ENCODE measurements at places on chromosomes 5 and 9. TPM values are rescaled to one million over a fixed set of nuclear protein-coding genes. Genes with fewer than 3 reads are reported as not detected.

Gene NTMT1
- total RNA-seq = 22.7 TPM

Gene NR5A1
- not detected for total RNA-seq

Gene TAS2R1
- total RNA-seq = not detected

Gene NRARP
- 9.0 TPM for total RNA-seq

DNA sequence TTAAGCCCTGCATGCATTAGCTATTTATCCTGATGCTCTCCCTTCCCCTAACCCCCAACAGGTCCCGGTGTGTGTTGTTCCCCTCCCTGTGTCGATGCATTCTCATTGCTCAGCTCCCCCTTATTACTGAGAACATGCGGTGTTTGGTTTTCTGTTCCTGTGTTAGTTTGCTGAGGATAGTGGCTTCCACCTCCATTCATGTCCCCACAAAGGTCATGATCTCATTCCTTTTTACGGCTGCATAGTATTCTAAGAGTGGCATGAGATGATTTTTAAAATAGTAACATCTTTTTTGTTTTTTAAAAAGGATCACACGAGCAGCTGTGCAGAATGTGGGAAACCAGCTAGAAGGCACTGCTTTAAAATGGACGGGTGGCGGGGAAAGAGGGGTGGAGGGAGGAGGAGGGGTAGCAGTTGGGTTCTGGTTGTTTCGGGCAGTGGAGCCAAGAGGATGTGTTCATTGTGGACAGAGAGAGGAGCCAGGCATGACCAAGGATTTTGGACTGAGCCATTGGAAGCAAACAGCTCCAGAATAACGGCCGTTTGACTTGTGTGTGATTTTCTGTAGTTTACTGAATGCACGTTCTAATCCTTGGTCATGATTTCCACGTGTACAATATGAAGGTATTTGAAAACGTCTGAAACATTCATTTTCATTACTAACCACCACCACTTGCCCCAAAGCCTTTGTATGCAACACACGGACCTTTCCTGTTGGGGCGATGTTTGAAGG is 1.7 kb upstream of the TENT4A start:
- no peak for DNase-seq

DNA sequence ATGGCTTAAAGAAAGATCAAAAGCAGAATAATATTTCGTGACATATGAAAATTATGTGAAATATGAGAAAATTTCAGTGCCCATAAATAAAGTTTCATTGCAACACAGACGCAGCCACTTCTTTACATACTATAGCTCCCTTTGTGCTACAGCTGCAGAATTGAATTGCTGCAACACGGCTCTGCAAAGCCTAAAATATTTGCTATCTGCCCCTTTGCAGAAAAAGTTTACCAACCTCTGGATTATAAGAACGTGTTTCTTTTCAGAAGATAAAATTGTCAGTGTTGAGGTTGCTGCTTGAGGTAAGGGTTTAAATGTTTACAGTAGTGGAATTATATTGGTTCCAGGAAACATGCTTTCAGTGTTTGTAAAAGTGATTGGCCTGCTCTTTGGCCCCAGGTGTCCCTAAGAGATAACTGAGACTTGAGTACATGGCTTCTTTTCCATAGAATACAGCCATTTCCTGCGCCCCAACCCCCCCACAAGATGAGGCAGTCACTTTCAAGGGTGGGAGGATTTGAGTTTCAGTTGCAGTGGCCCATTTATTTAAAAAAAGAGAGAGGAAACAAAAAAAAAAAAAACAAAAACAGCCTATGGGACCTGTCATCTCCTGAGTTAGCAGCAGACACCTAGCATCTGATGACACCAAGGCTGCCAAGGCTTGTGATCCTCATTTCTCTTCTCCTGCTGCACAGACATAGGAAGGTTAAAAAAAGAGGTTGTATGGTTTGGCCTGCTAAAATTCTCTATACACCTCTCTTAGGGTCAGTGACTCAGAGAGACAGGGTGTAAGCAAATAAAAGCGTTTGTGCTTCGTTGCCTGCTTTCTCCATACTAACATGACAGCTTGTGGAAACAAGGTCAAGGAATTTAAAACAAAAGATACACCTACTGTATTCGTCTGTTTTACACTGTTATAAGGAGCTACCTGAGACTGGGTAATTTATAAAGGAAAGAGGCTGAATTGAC is 28.0 kb upstream of the HTR4 start:
- DNase-seq = no peak

DNA sequence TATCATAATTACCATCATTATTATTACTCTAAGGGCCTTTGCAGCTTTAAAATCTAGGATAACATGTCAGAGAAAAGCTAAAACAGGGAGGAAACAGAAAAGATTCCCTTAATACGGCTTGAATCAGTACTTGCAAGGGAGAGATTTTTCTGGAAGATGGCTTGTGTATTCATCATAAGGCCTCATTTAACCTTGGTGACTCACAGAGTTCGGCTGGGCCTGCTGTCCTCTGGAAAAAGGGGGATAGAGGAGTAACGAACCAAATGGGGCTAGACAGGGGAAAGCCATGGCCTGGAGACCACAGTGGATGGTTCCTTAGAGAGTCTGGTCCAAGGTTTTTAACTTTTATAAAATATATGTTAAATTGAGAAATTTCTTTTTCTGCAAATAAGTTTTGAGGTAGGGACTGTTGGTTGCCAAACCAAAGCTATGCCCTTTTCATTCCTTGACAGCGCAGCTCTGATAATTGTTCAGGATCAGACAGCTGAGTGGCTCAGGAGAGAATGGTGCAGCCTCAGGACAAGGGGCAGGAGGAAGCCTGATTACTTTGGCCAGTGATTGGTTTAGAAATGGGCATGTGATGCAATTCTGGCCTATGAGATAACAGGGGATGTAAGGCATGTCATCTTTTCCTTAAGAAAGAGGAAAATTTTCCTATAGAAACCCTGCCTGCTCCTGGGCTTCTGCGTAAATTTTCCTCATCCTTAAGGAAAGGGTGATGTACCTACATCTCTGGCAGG is 25.6 kb upstream of the GSN start:
- no peak for DNase-seq

GRCh38 chr5:178965465-178966055 is 24.6 kb downstream of the ZNF454 start:
- no peak for DNase-seq

DNA sequence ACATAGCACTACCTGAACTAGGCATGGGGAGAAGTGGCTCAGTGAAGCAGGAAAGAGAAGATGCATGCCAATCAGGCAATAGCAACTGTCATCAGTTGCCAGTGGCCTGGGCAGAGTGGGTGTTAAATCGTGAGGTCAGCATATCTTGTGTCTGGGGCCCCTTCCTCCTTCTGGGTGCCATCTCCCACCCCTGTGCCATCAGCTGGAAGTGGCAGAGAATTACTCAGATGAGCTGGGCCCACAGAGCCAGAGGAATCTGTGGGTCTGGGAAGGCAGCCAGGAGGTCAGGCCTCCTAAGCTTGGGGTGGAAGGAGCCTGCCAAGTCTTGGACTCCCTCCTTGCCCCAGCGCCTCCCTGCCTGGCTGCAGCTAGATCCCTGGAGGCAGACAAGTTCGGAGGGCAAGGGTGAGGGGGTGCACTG is 66.5 kb downstream of the GALNT12 start:
- peak; percentile 89 for DNase-seq

DNA sequence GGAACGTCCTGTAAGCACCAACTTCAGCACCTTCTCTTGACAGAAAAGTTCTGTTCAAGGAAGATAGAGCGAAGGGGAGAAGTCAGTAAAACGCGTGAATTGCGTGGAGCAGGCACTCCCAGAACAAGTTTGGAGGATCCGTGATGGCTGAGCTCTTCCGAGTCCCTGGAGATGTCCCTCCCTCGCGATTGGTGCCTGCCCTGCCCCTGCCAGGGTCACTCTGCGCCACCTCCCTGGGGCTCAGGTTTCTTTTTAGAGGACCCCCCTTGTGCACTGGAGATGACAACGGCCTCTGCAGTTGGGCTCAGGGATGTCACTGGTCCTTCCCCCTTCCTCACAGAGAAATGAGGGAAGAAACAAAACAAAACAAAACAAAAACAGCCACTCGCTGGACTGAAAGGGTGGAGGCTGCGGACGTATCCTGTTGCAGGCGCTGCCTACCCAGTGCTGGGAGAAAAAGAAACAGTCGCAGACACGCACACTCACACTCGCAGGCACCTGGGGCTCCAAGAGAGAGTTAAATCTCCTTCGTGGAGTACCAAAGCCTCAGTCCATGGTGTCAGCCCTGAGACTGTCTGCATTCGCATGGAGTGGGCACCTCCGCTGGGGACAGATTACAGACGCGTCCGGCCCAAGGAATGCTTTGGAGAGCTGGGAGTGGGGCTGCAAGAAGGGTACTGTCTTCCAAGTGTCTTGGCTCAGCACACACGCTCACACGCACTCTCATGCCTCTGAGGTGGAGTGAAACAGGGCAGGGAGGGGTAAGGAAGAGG is 512.7 kb downstream of the SLCO4C1 start:
- DNase-seq = no peak

DNA sequence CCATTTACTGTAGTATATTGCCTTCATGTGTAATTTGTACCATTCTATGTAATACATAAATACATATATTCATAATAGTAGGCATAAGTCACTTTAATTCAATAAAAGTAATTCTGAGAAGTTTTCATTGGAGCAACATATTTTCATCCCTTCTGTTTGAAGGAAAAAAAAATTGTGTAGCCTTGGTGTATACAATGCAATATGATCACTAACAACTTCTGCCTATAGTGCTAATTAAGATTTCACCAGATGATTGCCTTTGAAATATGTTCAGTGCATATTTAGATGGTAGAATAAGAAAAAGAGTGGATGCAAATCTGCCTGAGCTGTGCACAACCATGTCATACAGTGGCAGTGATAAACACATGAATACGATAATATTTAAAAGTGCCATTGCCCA is 996.8 kb downstream of the EFNA5 start:
- no peak for DNase-seq

DNA sequence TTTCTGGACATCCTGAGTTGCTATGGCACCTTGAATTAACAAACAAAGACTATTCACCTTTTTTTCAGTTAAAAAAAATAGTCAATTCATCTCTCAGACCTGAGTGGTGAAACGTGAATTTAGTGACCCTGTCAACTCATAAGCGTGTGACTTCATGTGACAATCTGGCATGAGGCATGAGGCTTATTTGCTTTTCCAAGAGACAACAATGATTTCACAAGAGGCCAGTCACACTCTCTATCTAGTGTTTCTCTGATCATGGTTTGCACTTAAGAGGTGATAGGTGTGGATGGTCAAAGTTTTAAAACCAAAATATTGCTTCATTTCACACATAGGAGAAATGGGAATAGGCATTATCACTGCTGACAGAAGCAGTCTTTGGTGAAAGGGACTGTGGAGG is 559.6 kb upstream of the ACO1 start:
- DNase-seq = no peak

DNA sequence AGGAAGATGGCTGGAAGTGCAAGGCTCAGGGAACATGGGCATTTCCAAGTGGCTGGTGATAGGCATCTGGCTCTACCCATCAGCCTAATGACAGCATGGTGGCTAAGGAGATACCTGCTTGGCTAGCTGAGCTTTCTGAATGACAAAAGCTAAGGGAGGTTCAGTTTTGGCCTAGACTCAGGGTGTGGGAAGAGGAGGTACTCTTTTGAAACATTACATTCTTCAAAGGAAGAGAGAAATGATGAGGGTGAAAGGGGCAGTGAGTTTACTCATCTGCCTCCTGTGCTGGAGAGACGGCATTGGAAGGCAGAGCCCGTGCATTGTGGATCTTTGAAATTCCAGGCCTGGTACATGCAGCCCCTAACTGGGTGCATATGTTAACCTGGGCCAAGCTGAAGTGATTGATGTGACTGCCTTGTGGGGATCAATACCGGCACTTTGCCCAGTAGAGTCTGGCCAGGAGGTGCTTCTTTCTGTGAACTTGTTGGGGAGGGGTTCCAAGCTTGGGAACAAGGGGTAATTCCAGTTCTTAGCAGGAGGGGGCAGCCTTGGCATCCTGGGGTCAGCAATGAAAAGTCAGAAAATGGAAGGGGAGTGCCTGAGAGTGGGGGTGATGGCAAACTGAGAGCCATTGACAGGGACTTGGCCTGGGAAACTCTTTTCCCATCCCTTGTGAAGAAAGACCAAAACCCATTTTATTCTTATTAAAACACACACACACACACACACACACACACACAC is 108.6 kb downstream of the ACER2 start:
- no peak for DNase-seq

DNA sequence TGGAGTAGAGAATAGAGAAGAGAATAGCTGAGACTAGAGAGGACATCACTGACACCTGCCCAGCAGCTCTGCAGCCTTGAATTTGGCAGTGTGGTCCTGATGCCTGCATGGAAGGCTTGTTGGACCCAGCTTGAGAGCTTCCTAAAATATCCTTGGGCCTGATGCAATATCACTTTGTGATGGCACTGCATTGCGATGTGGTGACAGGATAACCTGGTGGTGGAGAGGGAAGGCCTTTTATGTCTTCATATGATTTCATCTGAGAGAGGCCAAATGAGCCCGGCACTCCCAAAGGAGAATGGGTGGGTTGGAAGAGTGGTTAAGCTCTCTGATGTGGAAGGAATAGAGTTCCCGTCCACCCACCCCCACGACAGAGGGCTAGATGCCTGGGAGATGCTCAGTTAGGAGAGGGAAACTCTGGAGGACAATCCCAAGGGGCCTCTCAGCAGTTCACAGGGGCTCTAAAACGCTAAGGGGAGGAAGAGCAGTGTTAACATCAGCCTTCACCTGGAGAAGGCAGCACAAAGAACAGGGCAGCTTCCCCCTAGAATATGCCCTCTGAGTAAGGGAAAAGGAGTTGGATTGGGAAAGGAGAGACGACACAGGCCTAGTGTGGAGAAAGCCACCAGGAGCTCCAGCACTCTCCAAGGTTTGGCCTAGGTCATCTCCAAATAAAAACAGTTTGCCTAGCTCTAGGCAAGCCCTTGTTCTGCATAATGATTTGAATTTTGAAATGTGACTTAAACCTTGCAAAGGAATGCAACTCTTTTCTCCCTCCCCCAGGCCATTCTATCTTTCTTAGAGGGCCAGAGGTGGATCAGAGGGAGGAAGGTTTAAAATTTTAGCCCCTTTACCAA is 99.8 kb upstream of the SSBP2 start:
- no peak for DNase-seq
